ENCODE measurements at places on chromosomes 7 and 10.

GRCh38 chr7:42381161-42381560 is 144.2 kb upstream of the GLI3 start:
- DNase-seq: no peak

DNA sequence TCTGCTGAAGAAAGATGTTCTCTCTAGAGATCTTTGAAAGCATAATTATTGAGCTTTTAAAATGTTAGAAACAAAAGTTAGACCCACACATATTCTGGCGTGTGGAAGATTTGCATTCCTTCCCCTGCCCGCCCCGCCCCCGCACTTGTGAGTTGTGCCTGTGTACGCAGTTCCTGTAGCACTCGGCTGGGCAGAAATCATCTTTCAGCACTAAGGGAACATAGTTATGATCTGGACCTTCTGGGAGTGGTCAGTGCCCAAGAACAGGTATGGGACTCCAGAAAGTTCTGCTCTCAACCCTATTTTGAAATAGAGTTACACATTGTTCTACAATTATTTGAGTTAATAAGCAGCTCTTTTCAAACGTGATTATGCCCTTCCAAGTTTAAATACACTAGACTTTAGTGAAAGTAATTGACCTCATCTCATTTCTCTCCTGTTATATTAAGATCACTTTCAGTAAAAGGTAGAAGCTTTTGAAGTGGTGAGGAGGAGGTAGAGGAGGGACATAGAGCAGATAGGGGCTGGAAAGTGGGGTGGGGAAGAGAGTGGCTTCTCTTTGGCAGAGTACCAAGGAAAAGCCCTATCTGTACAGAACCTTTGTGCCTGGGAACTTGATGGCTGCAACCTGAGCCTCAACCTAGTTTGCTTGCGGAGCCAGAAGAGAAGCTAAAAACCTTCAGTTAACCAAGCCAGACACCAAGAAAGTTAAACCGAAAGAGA is 5.7 kb downstream of the BLVRA start:
- no peak for DNase-seq

- no peak for DNase-seq
Measured at GRCh38 chr10:133204226-133205015, 25.6 kb upstream of the UTF1 start.

DNA sequence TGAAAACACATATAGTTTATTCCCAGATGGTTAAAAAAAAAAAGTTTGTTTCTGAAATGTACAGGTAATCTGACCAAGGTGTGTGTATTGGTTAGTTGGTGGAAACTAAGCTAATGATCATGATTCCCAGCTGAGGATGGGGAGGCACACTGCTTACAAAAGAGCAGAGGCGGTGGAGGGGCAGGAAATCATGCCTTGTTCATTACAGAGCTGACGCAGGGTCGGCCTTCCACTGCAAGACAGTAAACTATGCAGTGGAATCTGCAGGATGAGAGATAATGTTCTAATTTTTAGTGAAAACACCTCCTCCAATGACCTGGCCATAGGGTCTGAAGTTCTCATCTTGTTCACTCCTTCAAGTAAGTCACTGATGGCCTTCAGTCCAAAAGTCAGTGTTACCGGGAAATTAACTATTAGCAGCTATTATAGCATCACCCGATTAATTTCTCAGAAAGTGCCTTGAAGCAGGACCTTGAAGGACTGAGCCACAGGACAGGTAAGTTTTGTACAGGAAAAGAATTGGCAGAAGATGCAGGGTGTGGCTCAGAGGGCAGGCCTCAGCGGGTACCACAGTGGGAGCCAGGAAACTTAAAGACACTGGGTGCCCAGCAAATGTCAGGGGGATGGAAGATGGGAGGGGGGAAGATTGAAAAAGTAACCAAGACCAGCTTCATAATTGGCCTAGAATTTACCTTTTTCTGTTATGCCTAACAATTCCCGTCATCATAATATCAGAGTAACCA is 36.0 kb downstream of the MYOF start:
- DNase-seq: no peak

DNA sequence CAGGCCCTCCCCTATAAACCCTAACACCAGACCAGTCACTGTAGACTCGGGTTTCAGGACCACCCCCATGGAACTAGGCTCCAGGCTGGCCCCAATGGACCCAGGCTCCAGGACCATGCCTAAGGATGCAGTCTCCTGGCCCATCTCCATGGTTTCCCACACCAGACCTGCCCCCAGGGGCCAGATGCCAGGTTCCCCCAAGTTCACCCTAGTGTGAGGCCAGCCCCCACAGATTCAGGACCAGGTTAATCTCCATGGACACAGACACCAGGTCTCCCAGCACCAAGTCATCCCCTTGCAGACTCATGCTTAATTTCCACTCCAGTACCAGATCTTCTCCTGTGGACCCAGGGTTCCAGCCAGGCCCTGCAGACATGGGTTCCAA is 103.8 kb upstream of the LANCL2 start:
- no peak for DNase-seq

- no peak for DNase-seq
Measured at GRCh38 chr10:122021379-122021778, 32.4 kb downstream of the TACC2 start.

DNA sequence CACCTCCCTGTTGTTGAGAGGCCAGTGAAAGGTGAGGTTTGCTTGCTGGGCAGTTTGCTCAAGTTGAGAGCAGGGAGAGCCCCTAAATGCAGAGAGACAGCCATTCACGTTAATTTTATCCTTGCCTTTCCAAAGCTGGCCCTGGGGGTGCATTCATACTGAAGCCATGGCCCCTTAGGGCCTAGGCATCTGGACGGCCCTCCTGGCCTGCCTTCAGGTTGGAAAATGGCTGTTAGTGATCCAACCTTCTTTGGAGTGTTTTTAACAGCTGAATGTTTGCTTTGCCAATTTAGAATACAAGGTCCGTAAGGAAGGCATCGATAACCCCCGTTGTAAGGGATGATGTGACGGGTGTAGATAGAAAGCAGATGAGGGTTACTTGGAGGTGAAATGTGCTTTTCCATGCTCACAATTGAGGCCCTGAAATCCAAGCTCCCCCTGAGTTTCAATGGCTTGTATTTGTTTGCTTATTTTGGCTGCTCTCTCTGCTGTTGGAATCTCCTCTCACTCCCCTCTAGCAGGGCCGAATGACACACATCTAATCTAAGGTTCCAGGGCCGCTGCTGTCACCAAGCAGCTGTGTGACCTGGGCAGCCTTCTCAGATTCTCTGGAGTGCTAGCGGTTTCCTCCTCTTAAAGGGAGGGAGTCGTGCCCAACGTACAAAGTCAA is 171.6 kb upstream of the MKI67 start:
- no peak for DNase-seq

DNA sequence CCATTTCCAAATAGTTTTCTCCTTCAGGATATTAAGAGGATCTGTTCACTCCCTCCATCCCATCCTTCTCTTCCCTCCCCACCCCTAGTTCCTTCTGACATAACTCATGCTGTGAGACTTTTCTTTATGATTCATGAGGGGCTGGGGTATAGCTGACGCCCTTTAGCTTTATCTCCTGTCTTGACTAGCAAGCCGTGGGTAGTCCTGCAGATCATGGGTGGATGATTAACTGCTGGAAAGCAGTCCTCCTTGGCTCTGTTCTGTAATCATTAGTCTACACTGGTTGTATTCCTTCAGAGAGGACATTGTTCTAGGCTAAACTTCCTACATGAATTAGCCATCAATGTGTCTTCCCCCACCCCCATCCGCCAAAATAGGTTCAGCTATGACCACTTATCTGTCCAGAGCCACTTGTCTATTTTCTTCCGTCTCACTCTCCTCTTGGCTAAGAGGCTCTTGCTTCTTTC is 135.4 kb downstream of the LRRC4 start:
- no peak for DNase-seq

GRCh38 chr7:44145969-44146911 is 5.1 kb upstream of the MYL7 start:
- DNase-seq: peak; percentile 85

DNA sequence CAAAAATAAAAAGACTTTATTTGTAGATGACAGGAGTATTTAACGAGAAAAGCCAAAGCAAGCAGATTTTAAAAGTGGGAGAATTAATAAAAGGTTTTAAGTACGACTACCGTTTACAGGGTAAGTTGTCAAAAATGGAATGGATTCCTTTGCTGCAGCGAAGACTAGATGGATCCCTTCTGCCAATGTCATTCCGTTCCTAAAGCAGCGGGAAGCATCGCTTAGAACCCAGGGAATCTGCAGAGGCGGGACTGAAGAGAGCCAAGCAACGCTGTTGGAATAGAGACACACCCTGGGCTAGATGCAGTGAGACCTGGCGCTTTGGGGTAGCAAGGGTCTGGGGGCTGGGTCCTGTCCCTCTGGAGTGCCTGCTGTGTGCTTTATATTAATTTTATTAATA is 303.1 kb upstream of the MKI67 start:
- no peak for DNase-seq

- no peak for DNase-seq
Measured at GRCh38 chr10:7425691-7426090, 14.9 kb upstream of the SFMBT2 start.

DNA sequence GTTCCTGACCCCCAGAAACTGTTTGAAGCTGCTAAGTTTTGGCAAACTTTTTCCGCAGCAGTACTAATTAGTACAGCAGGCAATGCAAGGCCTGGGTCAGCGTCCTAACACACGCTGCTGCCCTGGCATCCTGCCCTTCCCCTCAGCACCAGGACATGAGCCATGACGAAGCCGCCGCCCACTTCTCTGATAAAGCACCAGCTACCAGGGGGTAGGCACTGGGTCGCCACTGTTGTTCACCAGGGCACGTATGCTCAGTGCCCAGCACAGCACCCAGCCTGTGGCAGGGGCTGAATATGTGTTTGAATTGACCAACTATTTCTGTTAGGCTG is 59.5 kb downstream of the CHST15 start:
- no peak for DNase-seq

- DNase-seq: peak; percentile 43
Measured at GRCh38 chr7:5143935-5144903, 45.8 kb upstream of the WIPI2 start.

DNA sequence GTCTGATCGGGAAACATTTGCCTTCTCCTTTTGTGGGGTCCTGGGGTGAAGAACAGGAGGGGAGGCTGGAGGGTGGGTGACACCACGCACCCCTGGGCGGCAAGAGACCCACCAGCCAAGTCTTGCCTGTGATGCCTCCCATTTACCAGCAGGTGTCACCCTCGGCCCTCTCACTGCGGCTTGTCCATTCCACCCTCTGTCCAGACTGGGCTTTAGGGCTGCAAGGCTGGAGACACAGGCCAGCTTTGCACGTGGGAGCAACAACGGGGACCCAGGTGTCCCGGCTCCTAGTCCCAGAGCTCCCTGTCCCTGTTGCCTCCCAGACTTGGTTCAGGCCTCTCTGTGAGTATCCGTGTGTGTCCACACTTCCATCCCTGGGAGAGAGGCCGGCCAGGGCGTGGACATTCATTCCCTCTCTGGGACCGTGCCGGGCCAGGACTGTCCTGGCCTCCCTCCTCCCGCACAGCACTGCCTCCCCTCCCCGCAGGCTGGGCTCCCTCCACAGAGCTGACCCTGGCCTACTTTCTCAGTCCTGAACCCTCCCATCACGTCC is 36.2 kb upstream of the GTF2IRD1 start:
- DNase-seq: no peak

GRCh38 chr7:128697302-128697905 is 25.3 kb downstream of the GARIN1A start:
- peak; percentile 69 for DNase-seq

GRCh38 chr7:102097601-102098161 is 189.0 kb upstream of the SH2B2 start:
- peak; percentile 57 for DNase-seq

DNA sequence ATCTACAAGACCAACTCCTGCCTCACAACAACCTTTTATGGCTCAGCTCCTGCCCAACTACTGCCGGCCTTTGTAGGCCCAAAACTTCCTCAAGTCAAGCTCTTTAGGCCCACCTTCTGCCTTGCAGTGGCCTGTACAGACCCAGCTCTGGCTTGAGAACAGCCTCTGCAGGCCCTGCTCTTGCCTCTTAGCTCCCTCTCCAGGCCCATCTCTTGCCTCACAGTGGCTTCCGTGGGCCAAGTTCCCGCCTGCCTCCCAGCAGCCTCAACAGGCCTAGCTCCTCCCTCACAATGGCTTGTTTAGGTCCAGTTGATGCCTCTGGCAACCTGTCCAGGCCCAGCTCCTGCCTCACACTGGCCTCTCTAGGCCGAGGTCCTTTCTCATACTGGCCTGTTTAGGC is 32.4 kb upstream of the VKORC1L1 start:
- DNase-seq: no peak

DNA sequence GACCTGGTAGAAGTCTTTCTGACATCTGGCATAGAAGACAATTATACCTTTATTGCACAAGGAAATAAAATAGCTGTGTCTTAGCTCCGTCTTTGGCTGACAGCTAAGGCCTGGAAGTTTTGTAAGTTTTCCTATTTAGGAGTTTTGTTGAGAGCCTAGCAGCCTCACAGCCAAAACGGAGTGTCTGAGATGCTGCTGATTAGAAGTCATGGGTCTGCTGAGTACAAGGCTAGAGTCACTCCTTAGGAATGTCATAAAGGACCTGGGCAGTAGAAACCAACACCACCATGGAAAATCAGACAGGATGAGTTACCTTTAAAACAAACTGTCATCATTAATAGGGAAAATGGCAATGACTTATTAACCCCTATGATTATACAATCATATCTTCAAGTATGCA is 442.5 kb downstream of the KCNMA1 start:
- DNase-seq: no peak

GRCh38 chr10:15787426-15787825 is 67.7 kb upstream of the ITGA8 start:
- peak; percentile 21 for DNase-seq

DNA sequence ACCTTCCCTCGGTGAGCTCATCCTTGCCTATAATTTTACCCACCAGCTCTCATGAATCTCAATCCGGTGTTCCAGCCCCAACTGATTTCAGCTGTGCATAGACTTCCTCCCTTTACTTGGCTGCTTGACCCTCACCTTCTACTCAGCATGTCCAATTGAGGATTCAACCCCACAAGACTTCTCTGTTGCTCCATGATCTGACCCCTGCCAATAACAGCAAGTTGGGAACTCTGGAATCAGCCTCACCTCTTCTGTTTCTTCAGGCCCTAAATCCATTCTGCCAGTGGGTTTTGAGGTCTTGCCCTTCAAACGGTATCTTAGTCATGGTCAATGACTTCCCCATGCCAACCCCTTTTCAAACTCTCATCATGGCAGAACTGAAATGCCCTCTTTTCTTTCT is 390.4 kb downstream of the CALN1 start:
- DNase-seq: no peak

DNA sequence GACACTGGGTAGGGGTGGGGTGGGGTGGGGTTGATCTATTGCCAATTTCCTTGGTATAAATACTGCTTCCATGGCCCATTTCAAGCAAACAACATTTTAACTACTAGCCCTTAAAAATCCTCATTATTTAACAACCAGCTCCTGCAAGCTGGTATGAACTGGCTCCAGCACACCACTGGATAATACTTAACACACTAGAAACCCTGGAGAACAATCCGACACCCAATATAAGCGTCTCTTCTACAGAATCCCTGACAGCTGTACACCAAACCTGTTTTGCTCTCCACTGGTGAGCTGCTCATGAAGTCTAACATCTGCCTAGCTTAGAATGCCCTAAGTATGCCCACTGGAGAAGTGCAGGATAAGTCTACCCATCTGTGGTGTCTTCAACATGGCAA is 116.8 kb downstream of the HIPK2 start:
- DNase-seq: no peak

- DNase-seq: no peak
Measured at GRCh38 chr10:1166828-1167275, 110.7 kb downstream of the WDR37 start.
